ENCODE measurements at places on chromosomes 12 and 14.
A peak's percentile ranks its signal among the peaks of the same experiment; 100 is the strongest.

DNA sequence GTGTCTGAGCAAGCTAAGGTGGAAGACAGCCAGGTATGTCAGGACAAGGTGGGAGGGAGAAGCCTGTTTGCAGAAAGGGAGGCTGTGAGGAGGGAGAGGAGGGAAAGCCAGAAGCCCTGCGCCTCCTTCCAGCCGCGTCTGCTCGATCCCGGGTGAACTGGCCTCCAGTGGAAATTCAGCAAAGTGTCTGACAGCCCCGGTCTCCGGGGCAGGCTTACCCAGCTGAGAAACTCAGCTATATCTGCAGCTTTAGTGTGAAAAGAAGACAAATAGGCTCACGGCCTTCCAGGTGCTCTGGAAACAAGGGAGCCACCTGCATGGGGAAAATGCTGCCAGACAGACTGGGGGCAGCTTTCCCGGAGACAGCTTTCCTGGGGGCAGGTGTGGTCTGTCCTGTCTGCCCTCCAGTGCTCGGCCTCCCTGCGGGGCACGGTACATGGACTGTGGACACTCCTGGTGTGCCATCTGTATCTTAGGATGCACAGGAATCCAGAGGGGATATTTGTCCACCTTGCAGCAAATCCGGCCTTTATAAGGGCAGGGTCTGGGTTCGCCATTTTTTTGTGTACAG is 6.3 kb downstream of the RFLNA start:
- no peak for DNase-seq

GRCh38 chr12:102948941-102949352 is 8.5 kb upstream of the ASCL1 start:
- no peak for DNase-seq

DNA sequence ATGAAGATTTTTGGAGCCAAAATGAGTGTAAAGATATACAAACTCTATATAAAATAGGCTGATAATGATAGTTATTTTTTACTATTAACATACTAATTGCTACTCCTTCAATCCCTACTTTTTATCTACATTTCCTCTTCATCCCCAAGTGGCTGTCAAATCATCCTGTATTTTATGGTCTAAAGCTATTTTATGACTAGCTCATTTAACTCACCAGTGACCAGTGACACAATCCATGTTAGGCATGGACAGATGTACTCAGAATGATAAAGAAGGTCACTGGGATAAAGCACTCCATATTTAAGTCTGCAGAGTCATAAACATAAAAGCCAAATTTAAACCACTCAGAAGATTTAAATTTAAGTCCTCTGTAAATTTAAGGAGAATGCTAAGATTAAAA is 183.0 kb downstream of the MED13L start:
- no peak for DNase-seq

DNA sequence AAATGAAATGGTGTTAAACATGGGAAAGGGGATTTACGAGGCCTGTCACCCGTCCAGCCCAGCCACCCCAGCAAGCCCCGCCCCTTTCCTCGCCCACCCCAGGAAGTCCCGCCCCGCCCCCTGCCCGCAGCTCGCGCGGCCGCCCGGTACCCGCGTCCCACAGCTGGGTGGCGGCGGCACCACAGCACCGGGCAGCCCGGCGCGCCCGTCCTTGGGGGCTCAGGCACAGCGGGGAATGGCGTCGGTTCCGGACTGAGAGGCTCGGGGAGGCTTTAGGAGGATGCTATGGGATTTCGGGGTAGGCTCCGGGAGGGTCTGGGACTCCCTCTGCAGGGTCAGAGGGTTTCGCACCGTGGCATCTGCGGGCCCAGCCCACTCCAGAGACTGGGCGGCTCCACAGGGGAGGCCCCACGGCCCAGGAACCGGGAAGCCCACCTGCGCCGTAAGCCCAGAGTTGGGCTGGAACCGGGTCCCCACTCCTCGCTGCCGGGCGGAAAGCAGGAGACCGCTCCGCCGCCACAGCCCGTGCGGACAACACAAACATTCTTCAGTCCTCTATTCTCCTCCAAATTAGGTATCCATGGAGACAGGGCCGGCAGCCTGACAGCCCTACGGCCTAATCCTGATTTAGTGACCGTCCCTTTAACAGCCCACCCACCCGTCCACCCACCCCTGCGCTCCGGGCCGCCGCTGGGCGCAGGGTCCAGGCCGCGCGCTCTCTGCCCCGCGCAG is 1.4 kb downstream of the FIGNL2 start:
- no peak for DNase-seq

GRCh38 chr12:108815875-108816594 is 41.3 kb downstream of the SSH1 start:
- DNase-seq, result no peak

GRCh38 chr12:47753021-47754001 is 5.4 kb downstream of the RAPGEF3 start:
- peak; percentile 96 for DNase-seq

DNA sequence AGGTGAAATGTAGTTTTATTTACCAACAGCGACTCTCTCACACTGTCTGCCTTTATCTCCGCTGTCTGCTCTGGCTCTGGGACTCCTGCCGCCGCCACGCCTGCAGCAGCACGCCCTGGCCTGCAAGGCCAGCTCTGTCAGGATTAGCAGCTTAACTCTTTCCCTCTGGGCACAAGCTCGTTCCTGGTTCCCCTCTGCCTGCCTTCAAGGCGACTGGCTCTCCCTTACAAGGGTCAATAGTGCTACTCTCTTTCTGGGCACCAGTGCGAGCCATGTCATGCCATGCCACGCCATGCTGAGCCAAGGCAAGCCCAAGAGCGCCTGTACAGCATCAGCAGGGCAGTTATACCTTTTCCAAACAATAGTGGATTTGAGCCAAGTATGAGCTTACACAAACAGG is 3.6 kb upstream of the CLEC2B start:
- DNase-seq, result no peak

DNA sequence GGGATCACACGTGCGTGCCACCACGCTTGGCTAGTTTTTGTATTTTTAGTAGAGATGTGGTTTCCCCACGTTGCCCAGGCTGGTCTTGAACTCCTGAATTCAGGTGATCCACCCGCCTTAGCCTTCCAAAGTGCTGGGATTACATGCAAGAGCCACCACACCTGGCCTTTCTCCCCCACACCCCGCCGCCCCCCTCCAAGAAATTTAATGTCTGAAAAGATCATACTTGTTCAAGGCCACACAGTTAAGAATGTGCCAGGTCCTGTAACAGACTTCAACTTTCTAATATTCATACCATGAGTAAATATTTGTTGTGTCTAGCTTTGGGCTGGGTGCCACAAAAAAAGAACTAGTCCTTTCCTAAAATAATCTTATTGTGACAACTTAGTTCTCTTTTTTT is 9.1 kb downstream of the GATC start:
- no peak for DNase-seq

- DNase-seq, result peak; percentile 81
These were observed 5.7 kb downstream of the WNT5B start for GRCh38 chr12:1634590-1635191.

DNA sequence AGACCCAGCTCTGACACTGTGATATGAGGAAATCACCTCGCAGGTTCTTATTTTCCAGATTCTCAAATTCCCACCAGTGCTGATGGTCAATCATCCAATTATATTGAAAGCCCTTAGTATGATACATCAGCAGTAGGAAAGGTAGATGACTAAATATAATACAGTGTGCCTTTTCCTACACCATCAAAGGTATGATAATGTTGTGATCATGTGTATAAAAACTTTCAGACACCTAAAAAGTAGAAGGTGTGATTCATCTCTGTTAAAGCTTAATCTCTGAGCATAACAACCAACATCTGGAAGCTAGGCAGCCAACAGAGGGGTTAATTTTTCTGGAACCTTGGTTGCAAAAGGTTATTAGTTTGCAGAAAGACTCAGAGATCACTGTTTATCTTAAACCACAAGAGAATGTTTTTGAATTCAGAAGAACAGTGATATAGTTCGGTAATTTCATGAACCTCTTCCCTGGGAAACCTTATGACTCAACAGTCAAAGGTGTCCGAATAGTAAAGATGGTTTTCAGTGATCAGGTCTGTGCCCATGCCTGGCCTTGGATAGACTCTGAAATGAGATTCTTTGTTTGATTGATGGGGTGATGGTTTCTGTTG is 122.5 kb downstream of the ETV6 start:
- no peak for DNase-seq

GRCh38 chr14:22926316-22926715 is 2.9 kb downstream of the PRMT5 start:
- DNase-seq, result no peak
